ENCODE measurements at places on chromosomes 2 and 18.

DNA sequence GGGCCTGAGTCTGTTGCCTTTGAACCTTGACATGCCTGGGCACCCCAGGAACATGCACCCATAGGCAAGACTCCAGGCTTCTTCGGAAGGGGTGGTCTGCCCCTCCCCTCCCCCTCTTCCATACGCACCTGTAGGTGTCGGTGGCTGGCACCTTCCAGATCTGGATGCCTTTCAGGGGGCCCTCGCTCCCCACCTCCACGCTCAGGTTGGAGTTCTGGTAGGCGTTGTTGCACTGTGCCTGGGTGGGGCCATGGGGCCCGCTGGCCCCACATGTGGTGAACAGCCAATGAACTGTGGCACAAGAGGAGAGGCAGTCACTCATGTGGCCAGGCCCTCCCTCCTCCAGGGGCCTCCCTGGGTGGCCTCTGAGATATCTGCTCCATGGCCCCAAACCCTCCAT lies 135.8 kb downstream of the CLIP4 start:
- no peak for DNase-seq

GRCh38 chr2:21423854-21424253 lies 300.1 kb downstream of the TDRD15 start:
- DNase-seq: no peak

DNA sequence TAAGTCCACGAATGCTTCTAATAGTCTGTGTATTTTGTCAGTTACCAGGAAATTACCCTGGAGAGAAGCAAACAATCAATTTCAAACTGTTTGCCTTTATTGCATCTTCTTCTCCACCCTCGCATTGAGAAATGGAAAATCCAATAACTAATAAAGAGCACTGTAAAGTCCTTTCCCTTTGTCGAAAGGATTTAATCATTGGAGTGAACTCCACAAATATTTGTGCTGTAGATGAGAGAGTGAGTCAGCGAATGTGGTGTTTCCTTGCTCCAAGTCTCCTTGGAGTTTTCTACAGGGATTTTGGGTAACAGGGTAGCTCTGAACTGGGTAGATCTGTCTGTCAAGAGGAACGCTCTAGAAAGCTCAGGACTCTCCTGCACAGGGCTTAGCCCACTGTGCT lies 240.2 kb downstream of the KCNS3 start:
- no peak for DNase-seq

GRCh38 chr2:173048897-173049661 lies 26.6 kb upstream of the MAP3K20 start:
- no peak for DNase-seq

DNA sequence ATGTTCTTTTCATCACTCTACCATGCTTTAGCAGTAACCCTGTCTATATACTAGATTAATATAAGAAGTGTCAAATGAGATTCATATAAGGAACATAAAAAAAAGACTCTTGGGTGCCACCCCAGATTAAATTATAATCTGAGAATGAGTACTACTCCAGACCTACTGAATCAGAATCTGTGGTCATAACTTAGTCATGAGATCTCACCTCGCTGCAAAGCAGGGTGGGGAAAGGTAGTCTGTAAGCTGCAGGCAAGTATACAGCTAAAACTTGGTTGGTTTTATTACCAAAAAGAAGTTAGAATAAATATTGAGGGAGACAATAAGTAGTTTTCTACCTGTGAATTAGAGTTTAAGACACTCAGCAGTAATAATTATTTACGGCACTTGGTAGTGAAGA lies 175.6 kb downstream of the PARD3B start:
- no peak for DNase-seq

DNA sequence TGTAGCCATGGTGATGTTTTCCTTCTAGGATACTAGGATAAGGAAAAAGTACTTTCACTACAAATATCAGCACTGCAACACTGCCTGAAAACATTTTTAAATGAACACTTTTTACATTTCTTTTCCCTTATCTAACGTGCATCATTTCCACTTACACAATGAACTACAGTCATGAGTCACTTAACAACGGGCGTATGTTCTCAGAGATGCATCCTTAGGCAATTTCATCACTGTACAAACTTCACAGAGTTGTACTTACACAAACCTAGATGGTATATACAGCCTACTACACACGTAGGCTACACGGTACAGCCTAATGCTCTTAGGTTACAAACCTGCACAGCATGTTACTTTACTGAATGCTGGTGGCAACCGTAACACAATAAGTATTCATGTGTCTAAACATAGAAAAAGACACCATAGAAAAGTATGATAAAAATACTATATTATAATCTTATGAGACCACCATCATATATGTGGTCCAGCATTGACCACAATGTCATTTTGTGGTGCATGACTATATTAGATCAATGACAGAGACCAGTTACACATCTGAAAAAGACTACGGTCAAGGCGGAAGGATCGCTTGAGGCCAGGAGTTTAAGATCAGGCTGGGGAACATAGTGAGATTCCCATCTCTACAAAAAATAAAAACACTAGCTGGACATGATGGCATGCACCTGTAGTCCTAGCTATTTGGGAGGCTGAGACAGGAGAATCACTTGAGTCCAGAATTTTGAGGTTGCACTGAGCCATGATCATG lies 39.8 kb downstream of the WDR33 start:
- DNase-seq: no peak

DNA sequence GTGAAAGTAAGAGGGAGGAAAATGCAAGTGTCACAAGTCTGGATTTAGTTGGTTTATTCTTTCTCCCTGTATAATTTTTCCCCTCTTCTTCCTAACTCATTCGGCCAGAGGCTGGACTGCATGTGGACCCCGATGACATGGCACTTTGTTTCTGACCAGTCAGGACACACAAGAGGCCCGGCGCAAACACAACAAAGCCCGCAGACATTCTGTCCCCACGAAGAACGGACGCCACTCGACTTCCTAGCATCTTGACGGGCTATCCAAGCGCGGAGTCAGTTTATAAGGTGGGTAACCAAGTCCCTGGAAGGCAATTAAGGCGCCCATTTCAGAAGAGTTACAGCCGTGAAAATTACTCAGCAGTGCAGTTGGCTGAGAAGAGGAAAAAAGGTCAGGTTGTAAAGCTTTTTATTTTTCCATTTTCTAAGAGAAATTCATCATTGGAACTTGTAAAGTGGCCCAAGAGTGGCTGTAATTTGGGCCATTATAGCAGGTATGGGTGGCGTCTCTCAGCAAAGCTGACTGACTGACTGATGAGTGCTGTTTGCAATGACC lies at the start of gene TPO:
Gene TPO, plus strand, starts transcription at position 308 of the 555 bp plus-strand sequence. CDS start 946 bp downstream, outside the sequence.
- DNase-seq: no peak

- DNase-seq: no peak
Measured at GRCh38 chr2:216878072-216878471, 18.2 kb upstream of the TNP1 start.
